SK-MEL-5 (cell line): ENCODE measurements at places on chromosomes 3 and 15. TPM values are rescaled to one million over a fixed set of nuclear protein-coding genes. Genes with fewer than 3 reads are reported as not detected.

- no peak for DNase-seq
These were observed 914 bp upstream of the PAQR5 start for GRCh38 chr15:69297642-69298353.

The KLHL40 gene
- total RNA-seq: not detected in 2 replicates

DNA sequence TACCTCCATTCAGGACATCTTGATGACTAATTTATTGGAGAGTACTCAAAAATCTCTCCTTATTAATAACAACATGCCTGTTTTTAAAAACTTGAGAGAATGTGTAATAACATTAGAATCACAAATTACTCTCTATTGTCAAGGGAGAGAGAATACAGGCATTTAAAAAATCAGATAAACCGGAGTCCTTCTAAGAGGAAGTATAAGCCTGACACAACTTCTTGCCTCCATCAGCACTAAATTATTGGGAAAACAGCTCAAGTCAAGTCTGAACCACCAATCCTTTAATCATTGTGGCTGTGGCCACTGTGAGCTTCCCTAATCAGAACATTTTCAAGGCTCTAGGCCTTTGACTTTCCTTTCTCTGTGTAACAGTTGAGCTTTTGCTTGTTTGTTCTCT lies 38.0 kb downstream of the SSR3 start:
- no peak for DNase-seq

DNA sequence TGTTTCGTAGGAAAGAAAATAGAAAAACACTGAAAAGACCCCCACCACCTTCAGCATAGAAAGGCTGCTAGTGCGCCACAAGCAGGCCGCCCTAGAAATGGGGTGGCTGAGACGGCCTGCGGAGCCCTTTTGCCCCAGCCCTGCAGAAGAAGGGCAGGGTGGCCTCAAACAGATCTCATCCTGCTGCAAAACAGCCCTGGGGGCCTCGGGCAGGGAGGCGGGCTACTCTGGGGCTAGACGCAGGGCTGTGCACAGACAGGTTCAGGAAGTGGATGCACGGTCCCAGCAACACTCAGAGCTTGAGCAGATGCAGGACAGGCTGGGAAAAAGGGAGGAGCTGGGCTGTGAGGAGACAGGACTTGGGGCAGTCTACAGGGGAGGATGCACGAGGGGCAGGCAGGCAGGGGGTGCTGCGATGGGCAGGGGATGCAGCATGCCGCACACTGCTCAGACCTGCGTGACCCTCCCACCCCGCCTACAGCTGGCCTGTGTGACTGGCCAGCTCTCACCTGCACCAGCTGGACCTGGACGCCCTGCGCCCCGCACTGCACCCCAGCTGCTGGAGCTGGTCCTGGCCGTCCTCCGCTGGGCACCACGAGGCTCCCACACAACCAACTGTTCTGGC lies 34.3 kb downstream of the ZXDC start:
- no peak for DNase-seq

DNA sequence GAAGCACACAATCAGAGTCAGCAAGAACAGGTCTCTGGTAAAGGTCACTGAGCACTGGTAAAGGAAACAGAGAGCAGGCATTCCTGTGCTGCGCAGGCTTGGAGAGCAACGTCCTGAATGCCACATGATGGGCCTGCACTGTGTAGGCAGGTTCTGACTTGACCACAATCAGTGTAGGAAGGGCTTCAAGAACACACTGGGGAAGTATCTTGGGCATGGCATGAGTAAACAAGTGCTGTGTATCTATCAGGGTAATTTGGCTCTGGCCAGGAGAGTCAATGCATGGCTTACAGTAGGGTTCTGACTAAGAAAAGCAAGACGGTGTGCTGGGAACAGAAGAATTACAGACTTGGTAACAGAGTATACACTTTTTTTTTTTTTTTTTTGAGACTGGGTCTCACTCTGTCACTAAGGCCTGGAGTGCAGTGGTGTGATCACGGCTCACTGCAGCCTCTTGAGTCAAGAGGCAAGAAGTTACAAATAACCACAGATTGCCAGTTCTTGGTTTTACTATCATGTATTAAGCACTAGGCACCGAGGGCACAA lies 30.6 kb downstream of the TBC1D2B start:
- no peak for DNase-seq
